ENCODE measurements at places on chromosomes 4 and X.

- DNase-seq: no peak
Observed at GRCh38 chr4:4386296-4386735, 586 bp upstream of the NSG1 start.

- no peak for DNase-seq
Observed at GRCh38 chrX:22360129-22360528, 87.4 kb downstream of the CBLL2 start.

GRCh38 chr4:111398906-111399330 lies 746.3 kb upstream of the FAM241A start:
- DNase-seq: no peak

DNA sequence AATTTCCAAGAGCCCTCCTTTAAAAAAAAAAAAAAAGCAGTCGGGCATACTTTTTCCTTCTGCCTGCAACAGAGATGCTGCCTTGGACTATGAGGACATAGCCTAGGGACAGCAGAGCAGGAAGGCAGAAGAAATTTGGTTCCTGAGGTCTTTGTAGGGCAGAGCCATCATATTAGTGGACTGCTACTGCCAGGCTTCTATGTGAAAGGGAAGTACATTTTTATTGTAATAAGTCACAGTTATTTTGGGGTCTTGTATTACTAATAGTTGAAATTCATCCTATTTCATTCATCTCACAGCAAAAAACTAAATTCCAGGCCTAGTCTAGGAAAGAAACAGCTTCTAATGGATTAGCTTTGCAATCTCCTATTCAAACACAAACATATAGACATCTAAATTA lies 211.2 kb downstream of the NSUN7 start:
- DNase-seq: no peak

DNA sequence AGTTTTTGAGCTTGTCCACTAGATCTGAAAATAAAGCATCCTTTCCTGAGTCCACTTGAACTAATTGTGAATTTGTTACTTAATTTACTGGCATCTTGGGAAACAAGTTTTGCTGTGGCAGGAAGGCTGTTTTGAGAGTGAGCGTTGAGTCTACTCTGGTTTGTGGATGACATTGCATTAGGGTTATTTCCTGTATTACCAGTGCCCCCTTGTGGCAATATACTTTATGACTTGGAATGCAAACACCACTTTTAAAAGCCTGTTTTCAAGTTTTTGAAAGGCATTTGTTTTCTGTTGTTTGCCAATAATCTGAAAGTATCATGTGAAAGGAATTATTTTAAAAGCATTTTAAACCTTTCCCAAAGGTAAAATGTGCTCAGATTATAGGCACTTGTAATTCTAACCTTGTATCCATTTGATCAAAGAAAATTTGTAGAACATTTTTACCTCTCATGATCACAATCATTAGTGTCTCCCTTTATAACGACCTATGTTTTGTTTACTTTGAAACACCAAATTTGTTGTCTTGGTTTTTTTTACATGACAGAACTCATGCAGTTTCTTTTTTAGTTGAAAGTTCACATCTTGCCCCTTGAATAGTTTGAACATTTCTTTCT lies 18.0 kb upstream of the CYP2U1 start:
- DNase-seq: peak; percentile 24

GRCh38 chrX:148572337-148572736 lies 71.9 kb downstream of the AFF2 start:
- no peak for DNase-seq

GRCh38 chr4:114519368-114519767 lies 79.2 kb upstream of the UGT8 start:
- DNase-seq: no peak

- DNase-seq: no peak
Observed at GRCh38 chrX:41192880-41193279, 107.6 kb downstream of the USP9X start.

DNA sequence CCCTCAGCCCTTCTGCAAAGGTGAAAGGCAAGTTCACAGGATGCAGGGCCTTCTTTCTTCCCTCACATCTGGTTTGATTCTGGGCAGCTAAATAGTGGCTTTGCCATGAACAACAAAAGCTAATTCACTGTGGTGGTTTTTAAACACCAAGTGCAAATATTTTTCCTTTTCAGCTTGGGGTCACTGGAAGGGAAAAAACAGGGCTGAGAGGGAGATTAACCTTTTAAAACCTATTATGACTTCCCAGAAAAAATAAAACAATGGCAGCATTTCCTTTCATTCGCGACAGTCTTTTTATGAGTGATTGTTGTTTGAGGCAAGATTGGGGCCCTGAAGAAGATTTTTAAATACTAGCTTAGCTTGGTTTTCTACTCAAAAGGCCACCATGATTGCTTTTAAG lies 103.7 kb upstream of the SCML1 start:
- DNase-seq: no peak
